ENCODE measurements at places on chromosomes 12 and 14.

GRCh38 chr12:94560431-94561221 lies 89.7 kb downstream of the TMCC3 start:
- DNase-seq, result no peak

DNA sequence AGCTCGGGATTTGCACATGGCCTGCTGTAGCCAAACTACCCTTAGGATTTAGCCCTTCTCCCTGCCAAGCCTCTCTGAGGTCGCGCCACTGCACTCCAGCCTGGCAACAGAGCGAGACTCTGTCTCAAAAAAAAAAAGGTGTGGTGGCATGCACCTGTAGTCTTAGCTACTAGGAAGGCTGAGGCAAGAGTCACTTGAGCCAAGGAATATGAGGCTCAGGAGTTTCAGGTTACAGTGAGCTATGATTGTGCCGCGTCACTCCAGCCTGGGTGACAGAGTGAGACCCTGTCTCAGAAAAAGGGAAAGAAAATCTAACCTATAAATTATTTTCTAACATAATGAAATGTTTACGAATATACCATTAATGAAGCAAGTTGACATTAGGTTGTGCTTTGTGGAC lies 29.7 kb downstream of the ESRRB start:
- no peak for DNase-seq

DNA sequence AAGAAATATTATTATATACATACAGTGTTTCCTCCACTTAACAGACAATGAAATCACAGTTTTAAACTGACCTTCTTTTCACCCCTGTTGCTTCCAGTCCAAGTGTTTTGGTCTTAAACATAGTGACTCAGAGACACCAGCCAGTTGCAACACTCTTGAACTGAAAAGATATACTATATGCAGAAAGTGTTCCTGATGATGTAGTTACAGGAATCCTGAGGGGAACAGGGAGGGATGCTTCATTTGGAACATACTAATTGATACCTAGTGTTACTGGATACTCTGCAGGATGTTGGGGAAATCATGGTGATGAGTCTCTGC lies 420.8 kb downstream of the CCDC91 start:
- no peak for DNase-seq

DNA sequence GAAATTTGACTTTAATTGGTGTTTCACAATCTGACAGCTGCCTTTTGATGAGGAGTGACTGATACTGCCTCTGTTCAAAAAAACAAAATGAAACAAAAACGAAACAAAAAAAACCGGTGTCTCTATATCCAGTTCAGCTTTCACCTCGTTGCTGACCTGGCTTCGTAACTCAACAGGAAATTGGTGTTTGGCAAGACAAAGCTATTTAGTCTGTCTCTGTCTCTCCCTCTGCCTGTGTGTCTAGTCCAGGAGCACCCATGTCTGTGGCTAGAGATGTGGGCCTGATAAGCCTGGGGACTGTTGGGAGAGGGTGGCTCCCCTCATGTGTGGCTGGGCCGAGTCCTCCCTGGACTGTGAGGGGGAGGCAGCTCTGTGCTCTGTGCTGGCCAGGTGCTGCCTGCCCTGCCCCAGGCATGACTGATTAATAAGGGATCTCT lies 11.3 kb downstream of the CACNA1C start:
- peak; percentile 3 for DNase-seq

DNA sequence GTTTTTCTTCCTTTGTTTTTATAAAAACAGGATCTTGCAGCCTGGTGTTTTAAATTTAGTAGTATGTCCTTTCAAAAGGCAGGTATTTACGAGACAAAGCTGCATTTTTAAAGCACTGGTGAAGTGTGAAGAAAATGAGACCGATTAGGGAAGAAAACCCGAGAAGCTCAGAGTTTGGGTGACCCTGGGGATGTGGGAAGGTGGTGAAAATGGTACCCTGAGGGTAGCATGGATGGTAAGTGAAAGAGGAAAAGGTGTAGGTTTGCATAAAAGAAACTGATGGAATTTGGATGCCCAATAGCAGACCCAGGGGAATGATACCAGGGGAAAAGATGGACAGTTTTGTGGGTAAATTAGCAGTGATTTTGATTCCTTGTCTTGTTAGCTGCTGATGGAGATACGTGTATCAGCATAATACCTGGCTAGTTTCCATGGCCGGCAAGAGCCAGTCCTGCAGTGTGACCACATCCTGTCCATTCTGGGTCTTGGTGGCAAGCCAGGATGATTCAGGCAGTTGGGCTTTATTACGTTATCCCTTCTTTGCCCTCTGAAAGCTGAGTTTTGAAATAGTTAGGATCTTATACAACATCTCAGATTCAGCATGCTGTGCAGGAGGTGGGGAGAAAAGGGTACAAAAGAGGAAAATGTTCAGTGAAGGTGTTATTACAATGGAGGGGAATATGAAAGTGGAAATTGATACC lies 8.9 kb downstream of the BICD1 start:
- no peak for DNase-seq

DNA sequence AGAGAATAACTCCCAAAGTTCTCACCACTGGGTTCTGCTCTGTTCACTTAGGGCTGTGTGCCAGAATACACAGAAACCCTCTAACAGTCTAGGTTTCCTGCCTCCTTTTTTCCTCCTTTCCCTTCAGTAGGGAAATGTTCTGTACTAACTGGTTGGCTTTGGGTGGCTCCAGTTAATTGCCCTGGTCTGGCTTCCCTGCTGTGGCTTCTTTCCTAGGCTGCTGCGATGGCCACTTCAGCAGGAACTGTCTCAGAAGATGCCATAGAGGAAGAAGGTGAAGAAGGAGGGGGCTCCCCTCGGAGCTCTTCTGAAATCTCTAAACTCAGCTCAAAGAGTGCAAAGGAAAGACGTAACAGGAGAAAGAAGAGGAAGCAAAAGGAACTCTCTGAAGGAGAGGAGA lies 115.2 kb downstream of the SCN8A start:
- DNase-seq, result no peak

DNA sequence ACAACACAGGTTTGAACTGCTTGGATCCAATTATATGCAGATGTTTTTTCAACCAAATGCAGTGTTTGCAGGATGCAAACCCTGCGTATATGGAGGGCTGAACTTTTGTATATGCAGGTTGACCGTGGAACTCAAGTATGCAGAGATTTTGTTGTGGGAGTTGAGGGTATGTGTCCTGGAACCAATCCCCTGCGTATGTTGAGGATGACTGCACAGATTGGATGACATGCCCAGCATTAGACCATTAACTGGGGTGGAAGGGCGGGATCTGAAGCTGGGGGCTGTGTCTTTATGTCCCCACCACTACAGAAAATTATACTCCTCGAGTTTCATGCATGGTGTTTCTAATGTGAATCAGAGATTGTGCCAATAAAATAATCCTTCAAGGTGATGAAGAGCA lies 162.2 kb upstream of the RMST start:
- no peak for DNase-seq

GRCh38 chr12:111754671-111755070 lies 12.1 kb upstream of the ALDH2 start:
- no peak for DNase-seq

DNA sequence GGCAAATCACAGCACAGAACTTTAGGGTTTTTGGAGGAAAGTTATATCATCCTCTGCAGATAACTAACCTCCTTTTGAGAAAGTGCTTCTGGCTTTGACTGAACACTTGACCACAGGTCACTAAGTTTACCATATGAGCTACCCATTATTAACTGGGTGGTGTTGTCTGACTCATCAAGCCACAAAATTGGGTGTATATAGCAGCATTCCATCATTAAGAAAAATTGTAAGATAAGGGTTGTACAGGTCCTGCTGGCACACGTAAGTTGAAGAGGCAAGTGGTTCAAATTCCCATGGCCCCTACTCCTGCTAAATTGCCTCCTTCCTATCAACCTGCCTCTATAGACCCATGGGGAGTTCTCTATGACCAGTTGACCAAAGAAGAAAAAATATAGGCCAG lies 39.5 kb downstream of the L2HGDH start:
- no peak for DNase-seq

DNA sequence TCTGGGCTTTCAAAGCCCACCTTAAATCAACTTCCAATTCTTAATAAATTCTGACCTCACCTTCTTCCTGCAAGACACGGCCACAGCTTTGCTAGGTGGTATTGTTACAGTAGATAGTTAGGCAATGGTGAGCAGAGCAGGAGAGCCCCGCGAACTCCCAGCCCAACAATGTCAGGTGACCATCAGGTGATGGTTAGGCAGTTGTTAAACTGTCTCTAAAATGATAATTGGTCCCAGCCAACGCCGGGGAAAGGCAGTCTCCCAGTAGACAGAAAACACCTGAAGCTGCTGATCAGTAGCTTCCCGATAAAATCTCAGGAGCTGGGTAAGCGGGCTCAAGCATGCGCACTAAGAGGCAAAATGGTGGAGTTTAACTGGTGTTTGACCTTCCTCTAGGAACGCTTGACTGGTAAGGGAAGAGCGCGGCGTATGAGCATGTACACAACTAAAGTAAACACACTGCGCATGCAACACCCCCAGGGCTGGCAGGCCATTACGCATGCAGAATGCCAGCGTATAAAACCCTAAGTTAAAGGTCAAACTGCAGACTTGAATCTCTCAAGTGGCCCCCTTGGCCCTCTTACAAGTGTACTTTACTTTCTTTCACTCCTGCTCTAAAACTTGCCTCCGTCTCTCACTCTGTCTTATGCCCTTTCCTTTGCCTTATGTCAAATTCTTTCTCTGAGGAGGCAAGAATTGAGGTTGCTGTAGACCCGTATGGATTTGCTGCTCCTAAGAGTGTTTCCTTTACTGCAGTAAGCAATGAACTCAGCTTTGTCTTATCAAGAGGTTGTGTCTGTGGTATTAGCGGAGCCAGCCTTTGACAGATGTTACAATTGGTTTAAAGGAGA lies 113.5 kb downstream of the C12orf75 start:
- no peak for DNase-seq

DNA sequence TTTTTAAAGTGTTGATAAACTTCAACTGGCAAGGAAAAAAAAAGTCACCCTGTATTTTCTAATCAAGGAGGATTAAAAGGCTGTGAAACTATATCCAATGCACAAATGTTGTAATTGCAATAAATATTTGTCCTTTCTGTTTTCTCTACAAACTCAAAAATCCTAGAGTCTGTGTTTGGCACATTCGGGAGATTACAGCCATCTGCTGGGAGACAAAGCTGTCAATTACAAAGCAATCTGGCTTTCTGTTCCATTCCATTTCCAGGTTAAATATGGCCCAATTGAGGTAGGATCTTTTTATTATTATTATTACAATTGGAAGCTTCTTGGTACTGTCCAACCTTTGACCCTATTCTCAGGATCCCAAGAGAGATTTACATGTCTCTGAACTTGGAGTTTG lies 295.9 kb downstream of the DIO2 start:
- no peak for DNase-seq

DNA sequence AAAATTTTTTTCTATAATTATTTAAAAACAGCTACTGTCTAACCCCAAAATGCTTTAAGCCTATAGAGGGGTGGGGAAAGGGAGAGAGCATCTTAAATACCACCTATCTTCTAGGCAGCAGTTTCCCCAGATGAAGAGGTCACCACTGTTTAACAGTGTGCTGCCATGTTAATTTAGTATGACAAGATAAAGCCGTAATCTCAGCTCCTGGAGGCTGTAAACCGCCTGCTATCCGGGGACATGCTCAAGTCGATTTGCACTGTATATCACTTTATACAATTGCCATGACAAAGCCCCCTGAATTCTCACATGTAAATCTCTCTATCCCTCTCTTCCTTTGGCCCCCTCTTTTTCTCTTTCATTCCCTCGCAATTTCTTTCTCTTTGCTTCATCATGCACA lies 68.5 kb downstream of the SOX5 start:
- DNase-seq, result no peak

DNA sequence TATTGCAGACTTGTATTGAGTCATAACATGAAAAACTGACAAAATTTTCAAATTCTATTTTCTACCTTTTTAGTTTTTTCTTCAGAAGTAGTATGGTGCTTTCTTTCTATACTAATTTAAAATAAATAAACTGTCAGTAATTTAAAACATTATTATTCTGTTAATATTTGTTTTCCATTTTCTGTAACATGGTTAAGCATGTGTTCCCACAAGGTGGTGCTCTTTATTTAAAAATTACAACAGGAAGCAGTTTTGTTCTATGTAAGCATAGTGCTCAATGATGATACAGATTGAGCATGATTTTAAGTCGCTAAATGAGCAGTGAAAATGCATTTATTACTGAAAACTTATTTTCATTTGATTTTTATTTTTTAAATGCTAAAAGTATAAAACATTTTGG lies 114.6 kb downstream of the PPFIA2 start:
- no peak for DNase-seq

- no peak for DNase-seq
Observed at GRCh38 chr14:104744484-104744883, 8.5 kb upstream of the SIVA1 start.

DNA sequence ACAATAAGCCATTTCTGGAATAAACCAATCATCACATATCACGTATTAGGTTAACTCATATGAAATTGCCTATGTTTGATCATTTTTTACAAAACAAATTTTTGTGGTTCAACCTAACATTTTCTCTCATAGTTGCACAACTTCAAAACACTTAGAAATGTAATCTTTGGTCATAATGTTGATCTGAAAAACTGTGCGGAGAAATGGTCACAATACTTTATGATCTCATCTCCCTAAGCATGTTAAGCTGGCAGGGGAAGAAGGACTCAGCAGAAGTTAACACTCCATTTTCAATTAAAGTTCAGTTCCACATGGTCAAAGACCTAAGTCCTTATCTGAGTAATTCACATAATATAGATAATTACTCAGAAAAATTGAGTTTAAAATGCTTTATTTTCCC lies 194.8 kb downstream of the CAPZA3 start:
- no peak for DNase-seq

GRCh38 chr12:63888908-63889635 lies 44.6 kb downstream of the SRGAP1 start:
- DNase-seq, result no peak

- DNase-seq, result no peak
Observed at GRCh38 chr12:90833228-90833627, 121.7 kb downstream of the CCER1 start.

DNA sequence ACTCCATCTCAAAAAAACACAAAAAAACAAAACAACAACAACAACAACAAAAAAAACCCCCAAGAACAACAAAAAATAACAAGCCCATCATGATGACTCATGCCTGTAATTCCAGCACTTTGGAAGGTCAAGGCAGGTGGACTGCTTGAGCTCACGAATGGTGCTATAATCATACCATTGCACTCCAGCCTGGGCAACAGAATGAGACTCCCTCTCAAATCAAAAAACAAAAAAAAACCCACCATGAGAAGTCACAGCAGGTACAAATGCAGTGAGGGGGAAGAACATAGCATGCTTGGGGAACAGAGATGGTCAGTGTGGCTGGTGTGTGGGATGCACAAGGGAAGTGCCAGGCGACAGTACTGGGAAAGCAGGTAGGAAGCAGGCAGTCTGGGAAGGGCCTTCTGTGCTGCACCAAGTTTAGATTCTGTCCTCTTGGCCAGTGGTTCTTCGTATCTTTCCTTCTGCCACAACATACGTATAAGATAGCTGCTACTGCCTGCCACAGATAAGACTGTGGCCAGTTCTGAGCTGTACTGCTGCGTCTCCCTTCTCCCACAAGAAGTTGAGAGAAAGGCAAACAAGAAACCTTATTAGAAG lies 28.0 kb downstream of the ATG14 start:
- DNase-seq, result no peak

- peak; percentile 17 for DNase-seq
Observed at GRCh38 chr14:70073924-70074566, 114.7 kb downstream of the SLC8A3 start.

GRCh38 chr12:108271951-108272872 lies 66.9 kb downstream of the CMKLR1 start:
- DNase-seq, result no peak

- DNase-seq, result no peak
Observed at GRCh38 chr12:53098354-53098981, 1.0 kb downstream of the IGFBP6 start.
